ENCODE measurements at places on chromosomes 11 and 22.

- H3K27me3 ChIP-seq = no peaks in the 10 kb centered on the region
- peaks cover 10% of the 10 kb centered on the region for H3K36me3 ChIP-seq
- no peak for DNase-seq
- no peak overlapping the region for H3K27ac ChIP-seq
Observed at GRCh38 chr11:68532727-68533369, 72.3 kb downstream of the PPP6R3 start.

DNA sequence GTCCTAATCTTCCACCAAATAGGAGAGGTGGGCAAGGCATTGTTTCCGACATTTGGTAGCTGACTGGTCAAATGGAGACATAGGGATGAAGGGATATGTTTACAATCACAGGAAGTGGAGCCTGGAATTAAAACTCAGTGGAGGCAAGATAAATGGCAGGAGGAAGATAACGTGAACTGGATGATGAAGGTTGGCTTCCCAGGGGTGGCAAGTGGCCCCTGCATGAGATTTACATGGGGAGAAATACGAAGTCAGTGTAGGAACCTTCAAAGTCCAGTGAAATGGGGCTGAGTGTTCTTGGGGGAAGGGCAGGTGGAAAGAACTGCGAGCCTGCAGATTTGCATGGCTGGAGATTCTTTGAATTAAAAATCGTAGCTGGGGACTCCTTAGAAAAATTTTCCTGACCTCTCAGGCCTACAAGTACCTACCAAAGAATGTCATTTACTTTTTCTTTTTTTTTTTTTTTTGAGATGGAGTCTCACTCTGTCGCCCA lies 724 bp upstream of the FOXRED2 start:
- no peaks in the 10 kb centered on the region for H3K27me3 ChIP-seq
- H3K4me3 ChIP-seq = peak overlapping the region; percentile 44
- peak overlapping the region; percentile 34 for H3K27ac ChIP-seq
- peaks cover 4% of the 10 kb centered on the region for H3K4me1 ChIP-seq
- peaks cover 23% of the 10 kb centered on the region for H3K36me3 ChIP-seq

GRCh38 chr11:46333394-46333947 lies 13.8 kb upstream of the DGKZ start:
- no peaks in the 10 kb centered on the region for H3K36me3 ChIP-seq
- H3K27ac ChIP-seq = peak overlapping the region; percentile 61
- no peak for DNase-seq
- H3K27me3 ChIP-seq = no peaks in the 10 kb centered on the region
- peaks cover 56% of the 10 kb centered on the region for H3K4me1 ChIP-seq
- H3K4me3 ChIP-seq = peak overlapping the region; percentile 68

GRCh38 chr11:45605051-45605450 lies 60.4 kb downstream of the CHST1 start:
- H3K36me3 ChIP-seq = no peaks in the 10 kb centered on the region
- peaks cover 4% of the 10 kb centered on the region for H3K27me3 ChIP-seq
- H3K27ac ChIP-seq = no peak overlapping the region
- no peak overlapping the region for H3K4me3 ChIP-seq

- H3K36me3 ChIP-seq = no peaks in the 10 kb centered on the region
- no peaks in the 10 kb centered on the region for H3K4me1 ChIP-seq
- no peak for DNase-seq
- H3K27ac ChIP-seq = no peak overlapping the region
- no peak overlapping the region for H3K4me3 ChIP-seq
Observed at GRCh38 chr22:22558071-22558971, 744 bp downstream of the PRAME start.

GRCh38 chr11:20597154-20597679 lies 2.2 kb upstream of the SLC6A5 start:
- H3K4me1 ChIP-seq = no peaks in the 10 kb centered on the region
- peaks cover 51% of the 10 kb centered on the region for H3K27me3 ChIP-seq
- no peaks in the 10 kb centered on the region for H3K36me3 ChIP-seq
- no peak overlapping the region for H3K4me3 ChIP-seq
- H3K27ac ChIP-seq = no peak overlapping the region

GRCh38 chr22:30277547-30278344 lies 11.1 kb upstream of the OSM start:
- peaks cover 20% of the 10 kb centered on the region for H3K4me1 ChIP-seq
- H3K4me3 ChIP-seq = no peak overlapping the region
- DNase-seq = no peak
- no peaks in the 10 kb centered on the region for H3K27me3 ChIP-seq
- no peaks in the 10 kb centered on the region for H3K36me3 ChIP-seq
- H3K27ac ChIP-seq = no peak overlapping the region

DNA sequence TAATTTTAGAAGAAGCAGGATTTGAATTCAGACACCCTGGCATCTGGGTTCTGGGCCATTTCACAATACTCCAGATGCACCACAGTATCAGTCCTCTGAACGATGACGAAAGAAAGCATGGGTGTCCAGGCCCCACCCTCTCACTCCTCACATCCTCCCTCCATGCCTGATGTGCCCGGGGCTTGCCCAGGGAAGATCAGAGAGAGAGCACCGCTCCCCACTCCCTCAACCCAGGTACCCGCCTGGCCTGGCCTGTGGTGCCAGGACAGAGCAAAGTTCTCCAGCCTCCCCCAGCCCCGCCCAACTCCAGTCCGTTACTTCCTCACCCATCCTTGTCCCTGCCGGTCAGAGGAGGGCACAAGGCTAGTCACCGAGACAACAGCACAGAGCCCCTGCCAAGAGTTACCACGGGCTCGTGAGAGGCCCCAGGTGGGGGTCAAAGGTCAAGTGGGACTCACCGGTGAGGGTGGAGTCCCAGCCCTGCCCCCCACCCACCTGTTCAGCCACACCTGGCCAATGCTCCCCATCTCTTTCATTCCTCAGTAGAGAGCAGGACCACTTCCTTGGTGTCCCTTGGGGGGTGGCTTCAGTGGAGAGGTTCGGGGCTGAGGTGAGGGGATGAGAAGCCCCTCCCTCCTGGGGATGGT lies 8.1 kb downstream of the BCL9L start:
- H3K4me1 ChIP-seq = peaks cover 97% of the 10 kb centered on the region
- peak; percentile 55 for DNase-seq
- H3K36me3 ChIP-seq = peaks cover 6% of the 10 kb centered on the region
- H3K27me3 ChIP-seq = no peaks in the 10 kb centered on the region

DNA sequence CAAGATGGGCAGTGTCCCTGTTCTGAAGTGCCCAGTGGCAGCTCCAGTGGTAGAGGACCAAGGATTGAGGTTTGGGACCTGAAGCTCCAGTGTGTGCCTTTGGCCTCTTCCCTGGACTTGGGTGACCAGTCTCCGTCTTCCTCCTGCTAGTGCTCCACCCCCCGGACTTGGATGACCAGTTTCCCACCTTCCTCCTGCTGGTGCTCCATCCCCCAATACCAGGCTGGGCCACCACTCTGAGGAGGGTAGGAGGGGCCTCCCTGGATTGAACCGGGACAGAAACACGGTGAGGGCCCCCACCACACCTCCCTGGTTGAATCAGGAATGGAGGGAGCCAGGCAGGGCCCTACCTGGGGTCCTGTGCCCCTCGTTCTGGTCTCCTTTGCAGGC lies 10.9 kb upstream of the NEAT1 start:
- no peak for DNase-seq
- no peak overlapping the region for H3K27ac ChIP-seq

DNA sequence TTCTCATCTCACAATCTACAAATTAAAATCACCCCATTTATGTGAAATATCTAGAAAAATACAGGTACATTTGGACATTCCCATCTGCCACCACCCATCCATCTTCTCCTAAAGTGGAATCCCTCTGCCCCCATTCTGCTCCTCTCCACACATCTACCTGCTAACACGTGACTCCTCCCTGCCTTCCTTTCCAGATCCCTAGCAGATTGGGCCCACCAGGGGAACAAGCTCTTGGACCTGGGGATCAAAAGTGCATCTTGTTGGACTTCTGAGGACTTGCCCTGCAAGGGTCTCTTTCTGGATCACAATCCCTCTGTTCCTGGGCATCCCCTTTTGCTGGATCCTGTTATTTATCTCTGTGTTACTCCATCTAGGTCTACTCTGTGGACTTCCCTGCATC lies 107.6 kb downstream of the ZNF280B start:
- H3K36me3 ChIP-seq = no peaks in the 10 kb centered on the region
- H3K27me3 ChIP-seq = no peaks in the 10 kb centered on the region
- no peak overlapping the region for H3K27ac ChIP-seq
- H3K4me1 ChIP-seq = no peaks in the 10 kb centered on the region

GRCh38 chr11:130908061-130908460 lies 8.2 kb downstream of the SNX19 start:
- no peaks in the 10 kb centered on the region for H3K4me1 ChIP-seq
- no peak for DNase-seq
- H3K27me3 ChIP-seq = no peaks in the 10 kb centered on the region
- H3K27ac ChIP-seq = no peak overlapping the region
- H3K4me3 ChIP-seq = no peak overlapping the region
- peaks cover 70% of the 10 kb centered on the region for H3K36me3 ChIP-seq

DNA sequence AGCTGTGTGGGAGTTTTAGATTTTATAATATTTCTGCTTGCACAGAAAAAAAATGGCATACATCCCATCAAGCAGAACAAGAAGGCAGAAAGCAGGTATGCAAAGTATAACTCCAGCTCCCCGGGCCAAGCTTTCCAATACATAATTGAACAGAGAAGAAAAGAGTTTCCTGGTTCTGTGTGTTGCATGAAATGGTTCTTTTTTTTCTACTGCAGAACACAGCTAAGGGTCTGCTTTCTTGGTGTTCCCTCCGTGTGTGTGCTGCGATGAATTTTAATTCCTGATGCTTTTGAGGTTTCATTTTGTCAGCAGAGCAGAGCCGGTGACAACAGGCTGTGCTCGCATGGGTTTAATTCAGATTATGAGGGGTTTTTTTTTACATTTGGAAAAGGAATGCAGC lies 70.7 kb upstream of the TTC12 start:
- no peak overlapping the region for H3K4me3 ChIP-seq
- no peaks in the 10 kb centered on the region for H3K27me3 ChIP-seq
- no peaks in the 10 kb centered on the region for H3K36me3 ChIP-seq
- H3K4me1 ChIP-seq = no peaks in the 10 kb centered on the region
- no peak overlapping the region for H3K27ac ChIP-seq
- DNase-seq = no peak

DNA sequence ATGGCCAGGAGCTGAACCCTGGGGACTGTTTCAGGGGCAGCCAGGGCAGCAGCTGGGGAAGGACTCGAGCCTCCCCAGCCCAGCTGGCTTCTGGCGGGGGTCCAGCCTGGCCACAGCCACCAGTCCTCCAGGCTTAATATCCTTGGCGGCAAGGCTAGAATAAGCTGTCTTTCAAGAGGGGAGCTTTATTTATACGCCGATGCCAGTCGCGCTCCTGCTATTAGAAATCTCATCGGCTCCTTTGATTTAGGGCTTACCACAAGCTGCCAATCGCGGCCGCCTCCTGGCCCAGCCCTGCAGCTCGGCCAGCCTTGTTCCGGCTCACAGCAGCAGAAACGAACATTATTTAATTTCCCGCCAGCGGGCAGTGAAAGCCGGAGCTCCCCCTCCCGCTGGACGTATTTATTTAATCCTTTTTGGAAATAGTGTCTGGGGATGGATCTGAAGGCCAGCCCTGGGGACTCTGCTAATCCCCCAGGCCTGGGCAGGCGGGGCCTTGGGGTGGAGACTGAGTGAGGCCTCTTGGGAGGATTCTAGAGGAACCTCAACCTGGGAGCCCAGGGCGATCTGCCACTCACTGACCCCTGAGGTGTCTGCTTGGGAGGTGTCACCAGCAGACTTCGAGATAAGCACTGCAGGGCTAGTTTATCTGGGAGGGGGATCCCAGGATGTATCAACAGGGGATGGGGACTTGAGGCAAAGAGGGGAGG lies 363.1 kb downstream of the MN1 start:
- H3K4me1 ChIP-seq = no peaks in the 10 kb centered on the region
- DNase-seq = no peak
- H3K27me3 ChIP-seq = no peaks in the 10 kb centered on the region
- no peak overlapping the region for H3K27ac ChIP-seq
- H3K36me3 ChIP-seq = no peaks in the 10 kb centered on the region
- H3K4me3 ChIP-seq = no peak overlapping the region

DNA sequence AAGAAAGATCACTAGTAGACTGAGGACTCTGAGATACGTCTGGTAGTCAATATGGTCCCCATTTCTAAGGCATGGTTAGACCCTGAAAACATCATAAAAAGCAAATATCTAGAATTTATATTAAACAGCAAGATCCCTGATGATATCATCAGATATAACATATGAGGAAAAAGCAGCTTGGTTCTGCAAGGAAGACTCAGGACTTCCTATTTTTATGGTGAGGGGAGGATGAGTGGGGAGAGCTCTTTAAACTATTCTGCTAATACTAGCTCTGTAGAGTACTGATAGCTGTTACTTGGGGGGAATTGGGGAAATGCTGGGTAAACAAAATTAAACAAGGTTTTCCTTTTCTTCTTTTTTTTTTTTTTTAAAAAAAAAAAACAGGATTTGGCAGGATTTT lies 235.8 kb downstream of the SWAP70 start:
- H3K27me3 ChIP-seq = no peaks in the 10 kb centered on the region
- no peak for DNase-seq
- no peak overlapping the region for H3K27ac ChIP-seq
- H3K36me3 ChIP-seq = no peaks in the 10 kb centered on the region
- H3K4me3 ChIP-seq = no peak overlapping the region

DNA sequence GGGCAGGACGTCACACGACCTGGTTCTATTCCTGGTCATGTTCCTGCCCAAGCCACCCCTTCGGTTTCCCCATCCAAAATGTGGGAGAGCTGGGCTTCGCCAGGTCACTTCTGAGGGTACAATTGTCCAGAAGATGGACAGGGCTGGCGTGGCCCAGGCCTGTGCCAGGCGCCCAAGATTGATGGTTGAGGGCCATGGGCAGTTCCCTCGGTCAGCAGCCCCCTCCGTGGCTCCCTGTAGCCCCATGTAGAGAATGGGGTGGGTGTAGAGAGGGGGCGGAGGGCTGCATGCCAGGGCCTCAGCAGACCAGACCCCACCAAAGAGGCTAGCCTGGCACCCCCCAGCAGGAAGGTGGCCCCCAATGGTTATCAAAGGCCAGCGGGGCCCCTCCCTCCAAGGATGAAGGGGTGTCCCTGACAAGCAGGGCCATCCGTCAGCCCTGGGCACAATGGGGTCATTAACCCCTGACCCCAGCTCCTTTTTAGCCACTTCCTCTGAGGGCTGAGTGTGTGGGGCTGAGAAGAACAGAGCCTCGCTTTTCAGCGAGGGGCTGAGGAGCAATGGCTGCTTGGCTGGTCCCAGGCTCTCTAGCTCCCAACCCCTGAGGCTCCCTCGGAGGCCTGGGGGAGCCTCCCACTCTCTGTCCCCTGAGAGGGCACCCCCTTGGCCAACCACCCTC lies 11.0 kb upstream of the PICK1 start:
- no peak for DNase-seq
- H3K4me3 ChIP-seq = no peak overlapping the region
- H3K27ac ChIP-seq = no peak overlapping the region
- H3K4me1 ChIP-seq = no peaks in the 10 kb centered on the region
- H3K27me3 ChIP-seq = no peaks in the 10 kb centered on the region

DNA sequence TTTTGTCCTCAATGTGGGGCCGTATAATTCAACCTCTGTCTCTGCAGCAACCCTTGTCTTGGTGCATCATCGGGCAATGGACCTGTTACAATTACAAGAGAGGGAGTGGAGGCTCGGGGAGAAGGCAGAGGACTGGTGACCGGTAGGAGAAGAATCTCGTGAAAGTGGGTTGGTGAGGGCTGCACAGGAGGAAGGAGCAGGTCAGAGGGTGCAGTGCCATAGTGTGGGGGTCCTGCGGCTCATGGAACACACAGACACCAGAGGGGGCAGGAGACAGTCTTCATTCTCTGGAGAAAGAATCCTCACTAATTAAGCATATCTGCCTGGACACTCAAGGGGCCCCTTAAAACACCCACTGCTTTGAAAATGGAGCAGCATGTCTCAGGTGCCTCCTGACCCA lies 174.7 kb upstream of the B3GAT1 start:
- H3K4me3 ChIP-seq = no peak overlapping the region
- H3K36me3 ChIP-seq = no peaks in the 10 kb centered on the region
- H3K4me1 ChIP-seq = no peaks in the 10 kb centered on the region
- no peak overlapping the region for H3K27ac ChIP-seq
- H3K27me3 ChIP-seq = no peaks in the 10 kb centered on the region

Data from effector memory CD4-positive, alpha-beta T cell (primary cell).